ENCODE measurements at places on chromosomes 1 and 21.

DNA sequence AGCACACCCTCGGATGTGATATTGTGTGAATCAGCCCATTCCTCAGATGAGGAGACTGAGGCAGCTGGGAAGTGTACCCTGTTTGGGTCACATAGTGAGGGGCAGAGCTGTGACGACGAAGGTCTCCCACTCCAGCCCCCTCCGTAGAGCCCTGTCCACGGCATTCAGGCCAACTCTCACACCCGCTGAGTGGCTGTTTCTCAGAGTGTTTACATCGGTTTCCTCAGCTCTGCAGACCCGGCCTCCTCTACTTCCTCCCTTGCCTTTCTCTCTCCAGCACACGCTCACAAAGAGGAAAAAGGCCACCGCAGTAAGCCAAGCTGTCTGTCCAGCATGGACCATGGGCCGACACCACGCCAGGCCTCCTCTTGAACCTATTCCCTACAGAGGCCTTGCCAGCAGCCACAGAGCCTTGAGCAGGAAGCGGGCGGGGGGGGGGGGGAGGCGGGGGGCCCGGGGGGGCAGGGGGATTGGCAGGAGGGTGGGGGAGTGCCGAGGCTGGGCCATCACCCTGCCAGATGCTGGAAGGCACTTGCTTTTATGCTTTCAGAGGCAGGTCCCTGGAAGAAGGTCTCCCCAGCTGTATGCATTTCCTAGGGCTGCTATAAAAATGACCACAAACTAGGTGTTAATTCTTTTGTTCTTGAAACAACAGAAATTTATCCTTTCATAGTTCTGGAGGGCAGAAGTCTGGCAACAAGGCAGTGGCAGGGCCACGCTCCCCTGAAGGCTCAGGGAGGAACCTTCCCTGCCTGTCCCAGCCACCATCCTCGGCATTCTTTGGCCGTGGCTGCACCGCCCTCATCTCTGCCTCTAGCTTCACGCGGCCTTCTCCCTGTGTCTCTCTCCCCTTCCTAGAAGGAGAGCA, 178.4 kb downstream of the PSMG1 start:
- no peak for DNase-seq

GRCh38 chr21:45309069-45309986, 21.6 kb upstream of the POFUT2 start:
- DNase-seq: peak; percentile 86

GRCh38 chr1:234957330-234958065, 171.1 kb downstream of the TOMM20 start:
- DNase-seq: no peak

DNA sequence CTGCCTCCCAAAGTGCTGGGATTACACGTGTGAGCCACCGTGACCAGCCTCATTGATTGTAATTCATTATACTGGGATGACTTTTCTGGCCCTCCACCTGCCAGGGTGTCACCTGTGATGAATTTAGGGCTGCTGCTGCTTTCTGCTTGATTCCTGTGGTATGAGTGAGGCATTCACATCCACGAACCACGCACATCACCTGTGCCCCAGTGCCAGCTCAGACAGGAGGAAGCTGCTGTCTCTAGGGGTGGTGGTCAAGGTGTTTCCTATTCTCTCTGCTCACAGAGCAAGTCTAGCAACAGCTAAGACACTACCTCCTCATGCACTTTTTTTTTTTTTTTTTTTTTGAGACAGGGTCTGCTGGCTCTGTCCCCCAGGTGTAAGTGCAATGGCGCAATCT, 12.3 kb upstream of the LDLRAD2 start:
- DNase-seq: no peak

- DNase-seq: no peak
Observed at GRCh38 chr21:18387994-18388393, 15.6 kb downstream of the TMPRSS15 start.

- no peak for DNase-seq
Observed at GRCh38 chr1:215789981-215790380, 222.9 kb downstream of the KCTD3 start.

DNA sequence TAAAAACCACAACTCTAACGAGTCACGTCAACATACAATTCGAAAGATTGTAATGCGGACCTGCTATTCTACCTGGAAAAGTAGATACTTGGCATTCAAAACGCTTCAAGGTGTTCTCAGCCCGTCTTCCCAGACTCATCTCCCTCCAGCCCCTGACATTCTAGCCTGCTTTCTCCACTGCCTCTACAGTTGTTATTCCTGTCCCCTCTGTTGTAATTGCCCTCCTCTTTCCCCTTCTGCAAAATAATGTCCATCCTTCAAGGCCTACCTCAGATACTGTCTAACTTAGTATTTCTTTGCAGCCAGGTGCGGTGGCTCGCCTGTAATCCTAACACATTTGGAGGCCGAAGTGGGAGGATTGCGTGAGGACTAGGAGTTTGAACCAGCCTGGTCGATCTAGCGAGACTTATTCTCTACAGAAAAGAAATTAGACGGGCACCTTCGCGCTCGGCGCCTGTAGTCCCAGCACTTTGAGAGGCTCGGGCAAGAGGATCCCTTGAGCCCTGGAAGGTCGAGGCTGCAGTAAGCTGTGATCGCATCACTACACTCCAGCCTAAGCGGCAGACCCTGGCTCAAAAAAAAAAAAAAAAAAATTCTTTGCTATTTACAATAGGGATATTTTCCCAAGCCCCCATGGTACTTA, 756 bp upstream of the RBM34 start:
- DNase-seq: no peak

DNA sequence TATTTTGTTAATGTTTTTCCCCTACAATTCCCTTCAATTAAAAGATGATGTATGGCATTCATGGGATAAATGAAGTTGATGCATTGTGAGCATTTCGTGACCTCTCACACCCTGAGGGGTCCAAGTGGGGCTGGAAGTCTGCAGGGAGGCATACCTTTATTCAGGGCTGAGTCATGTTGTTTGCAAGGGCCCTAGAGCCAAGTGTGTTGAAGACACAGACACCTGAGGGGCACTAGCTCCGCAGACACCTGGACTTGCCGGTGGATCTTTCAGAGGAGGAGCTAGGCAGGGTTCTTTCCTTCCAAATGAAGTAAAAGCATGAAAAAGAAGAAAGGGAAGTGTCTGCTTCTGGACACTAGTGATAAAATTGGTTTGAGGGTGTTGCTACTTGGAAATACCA, 57.0 kb upstream of the RGS7 start:
- peak; percentile 23 for DNase-seq

DNA sequence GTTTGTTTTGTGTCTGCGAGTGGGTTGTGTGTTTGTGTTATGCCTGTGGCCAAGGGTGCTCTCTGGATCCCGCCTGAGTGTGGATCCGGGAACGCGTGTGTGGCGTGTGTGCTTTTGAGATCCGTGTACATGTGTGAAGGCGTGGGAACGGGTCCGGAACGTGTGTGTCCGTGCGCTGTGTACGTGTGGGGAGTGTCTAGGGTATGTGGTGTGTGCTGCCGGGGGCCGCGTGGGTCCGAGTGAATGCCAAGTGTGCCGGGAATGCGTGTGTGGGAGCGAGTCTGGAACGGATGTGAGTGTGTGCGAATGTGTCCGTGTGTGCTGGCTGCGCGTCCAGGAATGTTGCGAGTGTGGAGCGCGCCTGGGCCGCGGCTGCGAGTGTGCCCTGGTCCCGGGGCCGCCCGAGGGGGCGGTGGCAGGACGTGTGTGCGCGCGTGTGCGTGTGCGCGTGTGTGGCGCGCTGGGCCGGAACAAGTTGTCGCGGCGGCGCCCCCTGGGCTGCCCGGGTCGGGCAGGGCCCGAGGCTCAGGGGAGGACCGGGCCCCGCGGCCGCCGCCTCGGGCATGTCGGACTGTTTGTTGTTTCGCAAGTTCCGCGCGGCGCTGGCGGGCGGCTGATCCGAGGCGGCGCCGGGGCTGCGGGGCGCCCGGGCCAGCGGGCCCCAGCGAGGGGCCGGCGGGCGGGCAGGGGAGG, 953 bp downstream of the PTPRU start:
- peak; percentile 84 for DNase-seq

DNA sequence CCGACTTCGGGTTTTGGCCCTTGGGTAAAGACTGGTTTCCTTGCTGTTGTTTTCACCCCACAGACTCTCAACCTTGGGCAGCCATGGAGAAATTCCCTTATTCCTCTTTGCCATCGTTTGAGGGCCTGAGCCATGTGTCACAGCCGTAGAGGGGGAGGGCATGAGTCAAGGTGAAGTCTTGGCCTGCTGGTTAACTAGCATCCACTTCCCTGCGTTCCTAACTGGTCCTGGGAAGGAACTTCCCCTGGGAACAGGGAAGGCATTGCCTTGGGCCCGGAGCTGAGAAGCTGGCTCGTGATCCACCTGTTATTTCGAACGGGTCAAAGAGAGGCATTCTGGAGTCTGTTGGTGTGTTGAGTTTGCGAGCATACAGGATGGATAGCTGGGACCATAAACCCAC, 464.9 kb downstream of the CAMTA1 start:
- no peak for DNase-seq

GRCh38 chr1:198933515-198934222, 294.8 kb downstream of the PTPRC start:
- no peak for DNase-seq

GRCh38 chr1:108503062-108503733, 53.1 kb downstream of the NBPF6 start:
- DNase-seq: no peak

GRCh38 chr1:205323794-205324193, 2.2 kb upstream of the NUAK2 start:
- no peak for DNase-seq

DNA sequence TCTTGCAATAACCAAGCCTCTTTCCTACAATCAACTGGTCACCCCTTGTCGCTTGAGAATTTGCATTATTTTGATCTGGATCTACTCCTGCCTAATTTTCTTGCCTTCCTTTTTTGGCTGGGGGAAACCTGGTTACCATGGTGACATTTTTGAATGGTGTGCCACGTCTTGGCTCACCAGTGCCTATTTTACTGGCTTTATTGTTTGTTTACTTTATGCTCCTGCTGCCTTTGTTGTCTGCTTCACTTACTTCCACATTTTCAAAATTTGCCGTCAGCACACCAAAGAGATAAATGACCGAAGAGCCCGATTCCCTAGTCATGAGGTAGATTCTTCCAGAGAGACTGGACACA, 743 bp downstream of the GPR52 start:
- DNase-seq: no peak

- DNase-seq: no peak
Observed at GRCh38 chr1:28243685-28244311, 7.9 kb downstream of the ATP5IF1 start.

DNA sequence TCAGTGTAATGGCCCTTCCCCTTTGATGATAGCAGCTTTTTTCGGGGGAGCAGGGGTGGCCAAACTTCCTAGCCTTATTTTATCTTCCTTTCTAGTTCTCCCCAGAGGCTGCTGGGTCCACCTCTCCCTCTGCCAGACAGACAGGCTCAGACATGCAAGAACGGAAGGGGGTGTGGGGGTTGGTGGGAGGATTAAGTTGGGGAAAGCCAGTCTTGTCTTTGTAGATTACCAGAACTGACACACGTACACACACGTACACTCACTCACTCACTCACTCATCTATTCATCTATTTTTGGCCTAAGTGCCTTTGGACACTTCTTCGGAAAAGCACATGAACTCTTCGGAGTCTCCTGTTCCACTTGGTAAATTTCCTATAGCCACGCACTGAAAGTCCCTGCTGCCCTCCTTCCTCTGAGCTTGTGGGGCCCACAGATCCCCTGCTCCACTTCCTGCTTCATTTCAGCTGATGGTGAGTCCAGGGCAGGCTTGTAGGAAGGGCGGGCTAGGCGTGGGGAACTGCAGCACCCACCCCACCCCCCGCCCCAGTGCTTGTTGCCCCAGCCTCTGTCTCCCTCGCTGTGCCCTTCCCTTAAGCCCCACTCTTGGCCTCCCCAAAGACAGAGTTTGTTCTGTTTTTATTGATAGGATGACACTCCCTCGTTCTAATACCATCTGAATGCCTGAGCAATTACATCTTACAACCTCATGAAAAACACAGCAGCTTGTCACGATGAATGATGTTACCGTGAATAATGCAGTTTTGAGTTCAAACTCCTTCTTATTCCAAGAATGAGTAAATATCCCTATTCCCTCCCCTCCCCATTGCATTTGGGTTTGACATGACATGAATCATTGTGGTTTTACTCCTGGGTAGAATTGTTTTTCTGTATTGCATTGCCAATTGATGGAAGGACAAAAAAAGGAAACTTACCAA, 60.7 kb upstream of the ATP5PO start:
- no peak for DNase-seq

DNA sequence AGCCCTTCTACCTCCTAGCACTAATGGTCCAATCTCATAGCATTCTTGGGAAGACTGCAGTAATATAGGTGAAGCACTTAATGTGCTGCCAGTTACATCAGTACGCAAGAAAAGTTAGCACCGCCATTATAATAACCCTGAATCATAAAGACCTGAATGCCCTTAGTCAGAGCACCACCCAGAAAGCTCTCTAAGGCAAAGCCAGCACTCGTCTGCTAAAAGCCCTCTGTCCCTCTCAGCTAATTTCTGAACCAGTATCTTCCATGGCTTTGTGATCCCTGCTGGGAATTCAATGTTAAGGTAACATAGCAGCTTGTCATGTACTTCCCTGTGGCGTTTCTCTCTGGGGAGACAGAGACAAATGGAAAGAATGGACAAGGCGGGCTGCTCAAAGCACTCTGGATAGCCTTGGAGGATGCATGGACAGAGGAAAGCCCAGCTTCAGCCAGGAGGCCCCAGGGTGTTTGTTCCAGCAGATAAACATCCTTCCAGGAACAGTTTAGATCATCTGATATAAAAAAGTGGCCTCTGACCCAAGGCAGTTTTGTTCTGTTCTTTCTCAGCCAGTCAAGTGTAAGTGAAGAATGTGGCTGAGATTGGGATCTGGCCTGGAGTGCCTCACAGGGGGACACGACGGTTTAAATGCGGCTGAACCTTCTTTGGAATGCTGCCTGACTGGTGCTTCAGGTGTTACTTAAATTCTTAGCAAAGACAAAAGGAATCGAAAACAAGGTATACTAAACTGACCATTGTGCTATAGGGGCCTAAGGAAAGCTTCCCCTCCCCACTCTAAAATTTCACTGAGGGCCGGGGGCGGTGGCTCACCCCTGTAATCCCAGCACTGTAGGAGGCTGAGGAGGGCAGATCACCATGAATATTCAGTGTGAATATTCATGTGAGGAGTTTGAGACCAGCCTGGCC, 58.1 kb upstream of the VTCN1 start:
- DNase-seq: no peak

GRCh38 chr21:25834381-25834780, 99.6 kb downstream of the GABPA start:
- no peak for DNase-seq

Measured in spleen (tissue), 13 donors.